Naive thymus-derived CD8-positive, alpha-beta T cell (primary cell): ENCODE measurements at places on chromosomes 6 and 20. TPM values are rescaled to one million over a fixed set of nuclear protein-coding genes. Genes with fewer than 3 reads are reported as not detected.
A peak's percentile ranks its signal among the peaks of the same experiment; 100 is the strongest.

LPIN3 gene
- 0.44 TPM for total RNA-seq

- no peak for DNase-seq
These were observed 141.6 kb downstream of the TRIM27 start for GRCh38 chr6:28782113-28782673.

LTB gene
- total RNA-seq, result 469 TPM

DNA sequence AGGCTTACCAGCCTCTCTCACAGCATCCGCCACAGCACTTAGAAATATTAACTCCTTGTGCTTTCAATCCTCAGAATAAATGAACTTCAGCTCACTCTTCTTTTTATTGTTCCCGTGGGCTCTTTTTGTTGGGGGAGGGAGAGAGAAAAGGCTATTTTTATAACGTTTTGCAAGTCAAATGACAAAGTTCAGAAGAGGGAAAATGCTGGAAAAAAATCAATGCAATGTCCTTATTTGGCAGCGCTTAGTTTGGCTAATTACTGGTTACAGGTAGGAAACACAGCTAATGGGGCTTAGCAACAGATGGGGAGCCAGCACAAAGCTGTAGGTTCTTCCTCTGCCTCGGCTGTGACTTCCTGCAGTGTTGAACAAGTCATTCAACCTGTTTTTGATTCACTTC is 1067.0 kb upstream of the MAP3K7 start:
- DNase-seq, result no peak

GRCh38 chr6:97702248-97702647 is 419.2 kb upstream of the MMS22L start:
- no peak for DNase-seq

TMEM14A gene
- 8.3 TPM for total RNA-seq

- DNase-seq, result no peak
These were observed 312.7 kb upstream of the SGK1 start for GRCh38 chr6:134630508-134631121.

COX4I2 gene
- total RNA-seq, result not detected

DYNLT2 gene
- 7.2 TPM for total RNA-seq

GRCh38 chr6:143188292-143188691 is 127.6 kb downstream of the AIG1 start:
- DNase-seq, result no peak

DNA sequence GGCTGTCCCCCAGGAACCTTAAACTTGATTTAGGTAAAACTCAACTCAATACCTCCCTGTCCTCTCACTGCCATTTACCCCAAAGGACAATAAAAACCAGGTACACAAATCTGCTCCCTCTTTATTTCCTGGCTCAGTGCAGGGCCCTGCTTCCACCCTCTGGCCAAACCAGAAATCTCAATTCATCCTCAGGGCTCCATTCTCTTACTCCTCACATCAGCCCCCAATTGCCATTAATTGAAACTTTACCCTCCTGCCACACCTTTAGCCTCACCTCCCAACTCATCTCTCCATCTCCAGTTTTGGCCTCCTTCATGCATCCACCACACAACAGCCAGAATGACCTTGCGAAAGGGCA is 10.5 kb downstream of the ZBTB2 start:
- DNase-seq, result no peak

ATP6V1G2 gene
- total RNA-seq, result 7.9 TPM

- no peak for DNase-seq
These were observed 47.3 kb downstream of the LRRN4 start for GRCh38 chr20:6006603-6006949.

- DNase-seq, result no peak
These were observed 125.1 kb upstream of the BTBD3 start for GRCh38 chr20:11792568-11792953.

CASS4 gene
- 11.6 TPM for total RNA-seq

- DNase-seq, result no peak
These were observed 9.4 kb upstream of the BMP7 start for GRCh38 chr20:57275813-57276212.

GRCh38 chr20:39516964-39517363 is 554.8 kb downstream of the DHX35 start:
- no peak for DNase-seq

- no peak for DNase-seq
These were observed 29.9 kb downstream of the MKKS start for GRCh38 chr20:10404023-10404628.

GPR63 gene
- 0.18 TPM for total RNA-seq

DNA sequence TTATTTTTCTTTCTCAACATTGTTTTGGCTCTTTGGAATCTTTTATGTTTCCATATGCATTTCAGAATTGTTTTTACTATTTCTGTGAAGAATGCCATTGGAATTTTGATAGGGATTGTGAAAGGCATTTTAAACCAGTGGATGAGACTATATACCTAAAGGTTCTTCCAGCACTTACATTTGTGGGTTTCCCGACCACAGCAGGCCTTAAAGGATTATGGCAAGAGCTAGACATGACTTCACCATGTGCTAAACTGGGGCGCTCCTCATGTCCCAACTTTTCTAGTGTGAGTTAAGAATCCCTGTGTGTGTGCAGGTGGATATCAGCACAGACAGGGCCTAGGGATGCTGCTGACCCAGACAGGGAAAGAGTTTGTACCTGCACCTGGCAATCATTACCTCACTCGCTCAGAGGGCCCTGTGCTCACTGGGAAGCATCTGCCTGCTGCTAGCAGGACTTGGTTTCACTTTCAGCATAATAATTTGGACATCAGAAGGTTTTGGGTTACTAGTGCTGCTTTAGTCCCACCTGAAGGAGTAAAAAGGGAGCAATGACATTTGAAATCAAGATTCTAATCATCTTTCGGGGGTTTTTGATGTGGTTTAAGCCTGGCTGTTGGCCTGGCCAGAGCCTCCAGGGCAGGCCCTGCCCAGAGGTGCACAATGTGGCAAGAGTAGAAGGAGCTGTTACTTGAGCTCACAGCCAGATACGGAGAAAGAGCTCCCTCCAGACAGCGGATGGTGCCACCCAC is 137.1 kb downstream of the CDC5L start:
- no peak for DNase-seq

DDO gene
- not detected for total RNA-seq

DNA sequence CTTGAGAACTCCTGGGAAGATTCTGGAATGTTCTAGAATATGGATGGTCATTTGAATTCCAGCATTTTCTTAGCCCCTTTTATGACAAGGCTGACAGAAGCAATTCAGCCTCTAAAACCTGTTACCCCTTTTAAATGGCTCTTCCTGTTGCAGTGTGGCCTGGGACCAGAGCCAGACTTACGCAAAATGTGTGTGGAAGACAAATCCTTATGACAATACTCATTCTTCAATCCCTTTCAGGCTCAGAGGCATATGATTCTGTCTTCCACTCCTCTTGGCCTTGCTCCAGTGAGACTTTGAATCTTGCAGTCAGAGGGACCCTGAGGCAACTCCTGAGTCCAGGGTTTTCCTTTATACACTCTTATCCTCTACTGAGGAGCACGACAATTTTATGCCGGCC is 287.0 kb downstream of the CLIC5 start:
- DNase-seq, result no peak

DNA sequence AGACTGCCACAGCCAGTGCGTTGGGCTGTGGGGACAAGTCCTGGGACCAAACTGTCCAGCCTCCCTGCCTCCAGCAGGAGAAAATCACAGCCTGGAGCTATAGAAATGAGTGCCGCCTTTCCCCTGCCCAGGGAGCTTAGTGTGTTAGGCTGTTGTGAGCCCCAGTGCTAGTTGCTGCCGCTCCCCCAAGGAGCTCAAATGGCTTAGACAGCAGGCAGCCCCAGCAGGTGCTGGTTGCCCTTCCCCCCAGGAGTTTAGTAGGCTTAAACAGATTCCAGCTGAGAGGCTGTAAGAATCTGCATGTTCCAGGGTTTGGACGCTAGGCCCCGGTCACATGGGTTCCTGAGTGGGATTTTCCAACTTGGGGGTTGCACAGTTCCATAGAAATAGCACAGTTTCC is 27.2 kb upstream of the HMGN3 start:
- no peak for DNase-seq

- DNase-seq, result peak; percentile 25
These were observed 140.1 kb downstream of the QKI start for GRCh38 chr6:163554663-163555062.

DNA sequence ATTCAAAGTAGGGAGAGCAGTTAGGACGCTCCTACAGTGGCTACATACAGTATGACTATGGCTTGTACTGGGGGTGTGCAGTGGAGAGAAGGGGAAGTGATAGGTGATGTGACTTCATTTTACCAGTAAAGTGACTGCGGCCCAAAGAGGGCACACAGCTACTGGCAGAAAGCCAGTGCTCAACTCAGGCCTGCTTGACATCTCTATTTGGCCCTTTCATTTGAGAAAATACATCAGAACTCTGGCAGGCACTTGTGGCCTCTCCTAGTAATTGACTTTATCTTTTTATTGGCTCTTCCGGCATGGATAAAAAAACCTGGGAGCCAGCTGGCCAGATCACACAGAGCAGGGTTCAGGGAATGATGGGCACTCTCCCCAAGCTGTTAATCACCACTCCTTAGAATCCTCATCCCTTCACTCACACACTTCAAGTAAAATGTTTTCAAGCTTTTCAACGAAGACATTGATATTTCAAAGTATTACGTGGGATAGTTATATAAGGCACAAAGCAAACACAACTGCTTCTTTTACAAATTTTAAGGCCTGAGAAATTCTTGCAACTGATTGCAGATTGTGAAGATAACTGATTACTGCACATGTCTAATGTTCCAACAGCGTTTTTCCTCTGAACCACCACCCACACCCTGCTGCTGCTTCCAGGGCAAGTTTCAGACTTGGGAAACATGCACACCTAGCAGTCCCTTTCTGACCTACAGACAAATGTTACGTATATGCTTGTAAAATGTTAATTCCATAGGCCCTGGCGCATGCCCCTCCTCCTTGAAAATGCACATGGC is 73.5 kb downstream of the TNFRSF21 start:
- no peak for DNase-seq

- no peak for DNase-seq
These were observed 67.8 kb downstream of the ENPP1 start for GRCh38 chr6:131875647-131876046.

MLN gene
- not detected for total RNA-seq

METTL24 gene
- 2.0 TPM for total RNA-seq

GRCh38 chr6:168345896-168346754 is 26.5 kb upstream of the DACT2 start:
- no peak for DNase-seq

- DNase-seq, result no peak
These were observed 833.7 kb downstream of the TFAP2A start for GRCh38 chr6:9581155-9581554.

GRCh38 chr6:36380166-36380565 is 7.3 kb downstream of the ETV7 start:
- DNase-seq, result no peak

ANKEF1 gene
- 7.4 TPM for total RNA-seq

ABHD16B gene
- not detected for total RNA-seq

POU5F1 gene
- total RNA-seq, result 1.6 TPM

DNA sequence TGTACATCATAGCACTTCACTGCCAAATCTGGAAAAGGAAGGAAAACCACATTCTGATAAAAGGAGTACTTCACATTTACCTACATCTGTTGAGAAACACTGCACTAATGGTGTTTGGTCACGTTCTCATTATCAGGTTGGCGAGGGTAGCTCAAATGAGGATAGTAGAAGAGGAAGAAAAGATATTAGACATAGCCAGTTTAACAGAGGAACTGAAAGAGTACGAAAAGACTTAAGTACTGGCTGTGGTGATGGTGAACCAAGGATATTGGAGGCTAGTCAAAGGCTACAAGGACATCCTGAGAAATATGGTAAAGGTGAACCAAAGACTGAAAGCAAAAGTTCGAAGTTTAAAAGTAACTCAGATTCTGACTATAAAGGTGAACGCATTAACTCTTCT is 32.0 kb upstream of the GJA10 start:
- DNase-seq, result no peak

SDCBP2 gene
- 3.3 TPM for total RNA-seq

CPNE5 gene
- 0.85 TPM for total RNA-seq

ACTL10 gene
- 4.5 TPM for total RNA-seq

- DNase-seq, result no peak
These were observed 1027.2 kb upstream of the GJE1 start for GRCh38 chr6:141105481-141105880.

FBXO5 gene
- total RNA-seq, result 7.8 TPM

DNA sequence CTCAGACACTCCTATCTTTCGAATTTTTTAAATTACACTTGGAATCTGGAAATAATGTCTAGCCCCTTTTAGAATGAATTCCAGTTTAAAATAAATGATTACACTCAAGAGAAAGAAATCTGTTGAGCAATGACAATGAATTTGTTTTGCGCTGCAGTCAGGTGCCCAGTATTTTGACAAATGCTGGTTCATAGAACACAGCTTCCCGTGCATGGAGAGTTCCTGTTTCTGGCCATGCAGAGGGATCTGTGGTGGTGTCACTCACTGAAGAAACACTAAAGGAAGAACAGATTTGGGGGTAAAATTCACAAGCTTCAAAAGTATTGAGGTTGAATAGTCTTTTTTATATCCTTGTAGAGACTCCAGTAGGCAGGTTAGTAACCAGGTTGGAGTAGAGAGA is 113.4 kb upstream of the CEP85L start:
- no peak for DNase-seq

GRCh38 chr20:34524426-34524825 is 8.2 kb downstream of the DYNLRB1 start:
- no peak for DNase-seq

GRCh38 chr20:10924644-10925201 is 250.9 kb upstream of the JAG1 start:
- DNase-seq, result no peak

DEFB115 gene
- total RNA-seq, result not detected

SMPDL3A gene
- total RNA-seq, result not detected

DNA sequence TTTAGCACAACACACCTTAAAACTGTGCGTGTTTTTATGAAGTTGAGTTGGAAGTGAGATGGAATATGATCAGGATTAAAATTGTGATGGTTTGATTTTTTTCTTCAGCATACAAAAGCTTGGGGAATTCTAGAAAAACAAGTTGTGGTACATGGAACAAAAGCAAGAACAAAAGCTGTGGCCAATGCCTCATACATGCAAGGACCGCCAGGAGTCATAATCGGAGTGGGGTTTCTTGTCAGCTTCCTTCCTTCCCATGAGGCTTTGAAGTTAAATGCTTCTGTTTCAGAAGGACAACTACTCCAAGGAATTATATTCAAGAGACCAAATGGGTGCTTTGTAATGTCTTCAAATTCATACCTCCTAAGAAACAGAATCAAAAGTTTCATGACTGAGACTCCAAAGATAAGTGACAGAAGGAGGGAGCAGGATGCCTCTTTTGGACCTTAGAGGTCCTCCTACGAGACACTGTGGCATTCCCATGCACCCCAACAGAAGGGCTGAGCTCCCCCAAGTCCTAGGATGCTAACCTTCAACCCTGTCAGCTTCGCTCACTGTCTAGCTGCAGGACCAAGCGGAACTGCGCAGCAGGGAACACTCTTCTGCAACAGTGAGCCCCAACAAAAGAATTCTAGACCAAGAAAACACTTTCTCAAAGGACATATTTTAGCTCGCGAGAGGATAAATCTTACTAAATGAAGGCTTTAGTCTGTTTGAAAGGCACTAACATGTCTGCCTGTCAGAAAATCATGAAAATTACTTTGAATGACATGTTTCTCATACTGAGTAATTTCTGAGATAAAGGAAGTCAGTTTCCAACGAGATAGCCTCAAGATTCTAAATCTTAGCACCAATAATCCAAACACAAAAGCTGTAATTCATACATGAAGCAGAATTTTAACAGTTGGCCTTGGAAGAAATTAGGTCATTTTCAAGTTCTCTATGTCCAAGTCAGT is 108.5 kb upstream of the NHSL1 start:
- no peak for DNase-seq

- no peak for DNase-seq
These were observed 95.0 kb downstream of the AK9 start for GRCh38 chr6:109595998-109596397.
